ENCODE measurements at places on chromosomes 16 and 17. TPM values are rescaled to one million over a fixed set of nuclear protein-coding genes. Genes with fewer than 3 reads are reported as not detected.

Gene SHBG
- total RNA-seq, result 0.25 TPM

Gene SIRT7
- 18.1 TPM for total RNA-seq

Gene C16orf95
- total RNA-seq, result 3.4 TPM

Gene SNRNP25
- total RNA-seq, result 11.8 TPM

Data from fibroblast of the aortic adventitia (primary cell).